ENCODE measurements at places on chromosomes 3 and 15.

DNA sequence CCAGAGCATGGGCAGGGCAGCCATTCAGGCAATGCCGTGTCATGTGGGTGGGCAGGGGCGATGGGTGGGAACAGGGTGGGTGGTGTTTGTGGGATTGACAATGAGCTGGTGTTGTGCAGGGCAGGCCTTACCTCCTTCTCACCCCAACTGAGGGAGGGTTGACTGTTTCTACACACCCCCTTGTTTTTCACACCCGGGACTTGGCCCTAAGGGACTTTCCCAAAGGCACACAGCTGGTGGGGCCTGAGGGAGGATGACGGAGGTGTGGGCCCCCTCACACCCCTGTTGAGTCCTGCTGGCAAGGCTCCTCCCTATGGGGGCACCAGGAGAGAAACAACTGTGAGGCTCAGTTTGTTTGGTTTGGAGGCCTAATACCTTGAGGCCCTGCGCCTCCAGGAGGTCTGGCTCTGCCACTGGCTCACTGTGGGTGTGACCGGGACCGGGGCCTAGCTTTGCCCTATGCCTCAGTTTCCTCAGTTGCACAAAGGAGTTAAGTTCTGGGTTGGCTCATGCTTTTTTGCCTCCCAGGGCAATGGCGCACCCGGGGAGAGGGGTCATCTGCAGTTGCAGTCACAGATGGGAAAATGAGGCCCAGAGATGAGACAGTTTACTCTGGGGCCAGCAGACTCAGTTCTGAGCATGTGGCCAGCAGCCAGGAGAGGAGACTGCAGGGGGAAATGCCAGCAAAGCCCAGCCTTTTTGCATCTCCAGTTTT is 5.1 kb upstream of the DNAH1 start:
- DNase-seq = no peak

GRCh38 chr3:172577987-172578570 is 54.8 kb upstream of the TNFSF10 start:
- DNase-seq = no peak

DNA sequence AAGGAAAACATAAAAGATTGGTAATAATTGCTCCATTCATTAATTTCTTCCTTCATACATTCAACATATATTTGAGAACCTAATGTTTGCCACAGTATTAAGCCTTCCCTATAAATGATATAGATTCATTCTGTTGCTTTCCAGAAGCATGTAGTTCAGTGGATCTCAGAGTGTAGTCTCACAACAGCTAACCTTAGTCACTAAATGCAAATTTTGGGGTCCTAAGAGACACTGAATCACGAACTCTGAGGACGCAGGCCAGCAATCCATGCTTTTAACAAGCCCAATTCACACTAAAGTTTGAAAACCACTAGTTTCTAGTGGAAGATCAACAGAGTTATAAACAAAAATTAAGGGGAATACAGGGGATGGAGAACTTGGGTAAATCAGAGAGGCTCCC is 7.2 kb upstream of the AQR start:
- DNase-seq = no peak

GRCh38 chr3:11726146-11726545 is 82.4 kb upstream of the VGLL4 start:
- DNase-seq = no peak

GRCh38 chr3:59877263-59878037 is 827.6 kb upstream of the CFAP20DC start:
- DNase-seq = no peak

- DNase-seq = no peak
Observed at GRCh38 chr3:130709671-130710070, 37.0 kb downstream of the PIK3R4 start.

DNA sequence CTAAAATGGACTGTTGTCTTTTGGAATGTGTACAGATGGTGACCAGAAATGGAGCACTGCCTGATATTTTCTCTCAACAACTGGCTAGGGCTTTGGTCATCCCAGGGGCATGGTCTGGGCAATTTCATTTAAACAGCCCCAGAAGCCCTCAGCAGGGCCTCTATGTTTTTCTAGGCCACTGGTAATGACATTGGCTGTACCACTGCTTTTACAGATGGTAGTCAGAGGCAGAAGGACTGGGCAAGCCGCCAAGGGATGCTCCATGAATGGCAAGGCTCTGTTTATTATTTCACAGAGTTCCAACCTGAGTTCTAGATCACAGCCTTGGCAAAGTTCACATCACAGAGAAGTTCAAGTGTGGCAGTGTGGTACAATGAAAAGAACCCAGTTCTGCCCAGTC is 37.0 kb upstream of the LMCD1 start:
- DNase-seq = no peak
